ENCODE measurements at places on chromosomes 4 and X. TPM values are rescaled to one million over a fixed set of nuclear protein-coding genes. Genes with fewer than 3 reads are reported as not detected.

DNA sequence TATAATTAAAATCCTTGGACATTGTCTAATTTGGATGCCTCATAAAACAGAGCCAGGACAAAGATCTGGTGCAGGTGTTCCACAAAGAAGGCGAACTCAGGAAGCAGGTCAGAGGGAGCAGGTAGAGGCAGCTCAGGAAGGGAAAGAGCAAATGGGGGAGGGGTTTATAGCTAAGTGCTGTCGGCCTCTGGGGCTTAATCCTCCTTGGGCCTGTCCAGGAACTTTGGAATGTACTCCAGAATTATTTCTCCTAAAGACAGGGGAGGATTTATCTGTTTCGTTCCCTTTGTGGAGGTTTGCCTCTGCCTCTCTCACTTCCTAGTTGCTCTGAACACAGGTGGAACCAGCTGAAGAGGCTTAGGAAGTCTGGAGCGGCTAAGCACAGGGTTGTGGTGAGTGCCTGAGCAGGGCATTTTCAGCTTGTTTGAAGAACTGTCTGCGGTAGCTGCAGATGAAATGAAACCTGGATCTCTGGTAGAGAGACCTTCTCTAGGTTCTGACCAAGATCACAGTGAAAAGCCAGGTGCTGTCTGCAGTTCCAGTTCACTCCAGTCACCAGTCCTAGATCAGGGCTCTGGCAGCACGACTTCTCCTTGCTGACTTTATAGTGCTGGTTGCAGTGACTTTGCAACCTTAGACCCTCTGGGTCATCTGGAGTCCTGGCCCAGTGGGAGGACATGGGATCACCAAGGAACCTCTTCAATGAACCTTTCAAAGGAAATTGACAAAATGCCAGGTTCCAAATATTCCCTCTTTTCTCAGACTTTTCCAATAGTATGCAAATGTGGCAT, 519.2 kb downstream of the PCDH10 start:
- no peaks in the 10 kb centered on the region for H3K36me3 ChIP-seq
- H3K4me3 ChIP-seq, result no peak overlapping the region
- no peak overlapping the region for H3K27ac ChIP-seq
- DNase-seq, result no peak
- H3K4me1 ChIP-seq, result no peaks in the 10 kb centered on the region
- no peaks in the 10 kb centered on the region for H3K27me3 ChIP-seq

Gene ARSH
- total RNA-seq, result not detected

GRCh38 chrX:39613482-39613995, 484.2 kb downstream of the BCOR start:
- H3K27me3 ChIP-seq, result no peaks in the 10 kb centered on the region
- H3K36me3 ChIP-seq, result no peaks in the 10 kb centered on the region
- peak; percentile 35 for DNase-seq

DNA sequence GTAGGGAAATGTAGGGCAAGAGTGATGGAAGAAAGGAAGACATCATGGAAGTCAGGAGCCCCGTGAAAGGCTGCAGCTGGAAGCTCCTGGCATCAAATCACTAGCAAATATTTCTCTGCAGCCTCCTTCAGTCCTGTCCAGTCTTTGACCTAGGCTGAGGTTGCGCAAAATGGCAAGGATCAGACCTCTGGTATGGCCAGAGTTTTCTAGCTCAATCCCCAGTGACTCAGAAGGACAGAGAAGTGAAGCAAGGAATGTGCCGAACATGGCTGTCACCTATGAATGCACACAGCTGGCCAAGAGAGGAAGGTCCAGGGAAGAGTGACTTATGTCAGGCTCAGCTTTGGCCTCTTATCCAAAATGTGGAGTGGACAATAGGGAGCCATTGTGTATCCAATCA, 71.1 kb upstream of the PHOX2B start:
- peaks cover 8% of the 10 kb centered on the region for H3K27me3 ChIP-seq
- DNase-seq, result no peak
- H3K4me1 ChIP-seq, result no peaks in the 10 kb centered on the region
- no peak overlapping the region for H3K4me3 ChIP-seq
- H3K27ac ChIP-seq, result no peak overlapping the region

Gene TXK
- total RNA-seq, result 16.5 TPM

DNA sequence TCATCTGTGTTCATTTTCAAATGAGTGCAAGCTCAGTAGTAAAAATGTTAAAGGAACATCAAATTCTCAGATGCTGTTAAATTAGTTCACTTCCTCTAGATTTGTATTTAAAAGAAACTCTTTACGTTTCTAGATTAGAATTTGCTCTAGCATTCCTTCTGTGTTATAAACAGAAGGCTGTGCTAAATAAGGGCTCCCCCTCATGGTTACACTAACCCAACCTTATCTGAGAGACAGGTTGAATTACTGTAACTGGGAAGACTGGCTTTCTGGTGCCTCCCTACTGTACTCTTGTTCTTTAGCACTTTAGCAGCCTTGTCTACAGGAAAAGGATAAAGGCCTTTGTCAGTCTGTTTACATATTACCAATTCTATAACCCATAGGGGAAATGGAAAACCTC, 56.8 kb downstream of the RXFP1 start:
- no peak overlapping the region for H3K27ac ChIP-seq
- H3K36me3 ChIP-seq, result no peaks in the 10 kb centered on the region
- DNase-seq, result no peak

Gene CENPVL3
- total RNA-seq, result not detected

DNA sequence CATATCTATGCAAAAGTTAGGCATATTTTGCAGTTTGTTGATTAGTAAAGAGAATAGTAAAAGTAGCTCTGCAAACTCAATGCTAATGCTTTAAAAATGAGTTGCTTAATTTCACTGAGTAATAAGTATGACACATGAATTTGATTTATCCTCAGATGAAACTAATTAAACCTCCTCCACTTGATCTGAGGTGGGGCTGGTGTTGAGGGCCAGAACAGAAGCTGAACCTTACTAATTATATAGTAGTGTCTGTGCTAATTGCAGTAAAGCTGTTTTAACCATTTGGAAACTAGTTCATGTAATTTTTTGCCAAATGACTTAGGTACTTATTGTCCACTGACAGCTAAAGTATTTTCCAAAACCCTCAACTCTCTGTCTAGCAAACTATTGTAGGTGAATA, 7.7 kb upstream of the PGAM4 start:
- no peak overlapping the region for H3K4me3 ChIP-seq
- no peaks in the 10 kb centered on the region for H3K4me1 ChIP-seq
- H3K36me3 ChIP-seq, result peaks cover 8% of the 10 kb centered on the region
- H3K27ac ChIP-seq, result no peak overlapping the region
- H3K27me3 ChIP-seq, result no peaks in the 10 kb centered on the region
- DNase-seq, result no peak

- no peak overlapping the region for H3K4me3 ChIP-seq
- H3K36me3 ChIP-seq, result peaks cover 25% of the 10 kb centered on the region
- H3K4me1 ChIP-seq, result peaks cover 33% of the 10 kb centered on the region
- DNase-seq, result no peak
- H3K27ac ChIP-seq, result no peak overlapping the region
Observed at GRCh38 chrX:136725441-136726104, 55.2 kb downstream of the ARHGEF6 start.

DNA sequence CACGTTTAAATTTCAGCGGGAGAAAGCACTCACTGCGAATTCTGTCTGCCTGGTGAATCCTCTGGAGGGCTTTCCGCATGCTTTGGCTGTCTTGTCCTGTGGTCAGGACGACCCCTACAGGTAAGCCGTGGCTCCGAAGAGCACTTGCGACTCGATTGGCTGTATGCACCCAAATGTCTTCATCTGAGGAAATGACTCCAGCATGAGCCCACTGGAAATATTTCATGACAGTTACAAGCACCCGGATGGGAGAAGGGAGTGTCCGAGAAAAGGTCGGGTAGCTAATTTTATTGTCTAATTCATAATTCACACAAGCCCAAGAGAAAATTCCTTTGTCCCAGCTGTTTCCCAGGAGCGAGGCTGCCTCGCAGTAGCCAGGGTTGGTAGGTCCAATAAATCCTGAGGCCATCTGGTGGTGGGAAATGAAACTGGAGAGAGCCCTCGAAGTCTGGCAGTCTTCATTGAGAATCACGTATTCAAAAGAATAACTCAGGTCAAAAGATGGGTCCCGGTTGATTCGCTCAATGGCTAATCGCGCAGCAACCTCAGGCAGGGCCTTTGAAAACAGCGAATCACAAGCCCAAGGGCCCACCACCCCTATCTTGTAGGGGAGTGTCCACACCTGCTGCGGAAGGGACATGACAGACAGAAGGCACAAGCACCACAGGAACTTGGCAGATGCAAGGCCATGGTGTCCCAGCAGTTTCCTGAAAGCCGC, 6.6 kb downstream of the GUCY2F start:
- H3K27ac ChIP-seq, result no peak overlapping the region
- peak; percentile 10 for DNase-seq
- H3K4me3 ChIP-seq, result no peak overlapping the region
- H3K27me3 ChIP-seq, result no peaks in the 10 kb centered on the region

DNA sequence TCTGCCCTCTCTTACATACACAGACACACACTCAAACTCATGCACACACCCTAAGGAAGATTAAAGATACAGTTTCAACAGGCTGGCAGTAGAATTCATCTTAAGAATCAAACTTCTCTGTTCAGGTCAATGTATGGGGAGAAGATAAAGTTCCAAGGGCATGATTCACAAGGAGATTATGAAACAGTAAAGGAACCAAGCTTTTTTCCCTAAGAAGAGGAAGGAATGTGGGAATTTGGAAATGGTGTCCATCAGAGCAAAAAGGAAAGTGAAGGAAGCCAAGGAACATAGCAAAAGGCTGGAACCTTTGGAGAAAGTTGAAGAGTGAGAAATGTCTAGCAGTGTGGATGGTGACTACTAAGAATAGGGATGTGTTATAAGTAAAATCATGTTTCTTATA, 191.0 kb upstream of the NPY2R start:
- H3K4me1 ChIP-seq, result no peaks in the 10 kb centered on the region
- no peak for DNase-seq
- H3K27me3 ChIP-seq, result peaks cover 2% of the 10 kb centered on the region
- no peak overlapping the region for H3K4me3 ChIP-seq
- H3K36me3 ChIP-seq, result no peaks in the 10 kb centered on the region

GRCh38 chr4:62260254-62260653, 1060.1 kb downstream of the ADGRL3 start:
- H3K36me3 ChIP-seq, result no peaks in the 10 kb centered on the region
- no peaks in the 10 kb centered on the region for H3K4me1 ChIP-seq
- DNase-seq, result no peak
- no peak overlapping the region for H3K4me3 ChIP-seq
- no peaks in the 10 kb centered on the region for H3K27me3 ChIP-seq
- no peak overlapping the region for H3K27ac ChIP-seq

Gene GYPA
- total RNA-seq, result not detected

Gene NAT8L
- total RNA-seq, result 0.19 TPM

DNA sequence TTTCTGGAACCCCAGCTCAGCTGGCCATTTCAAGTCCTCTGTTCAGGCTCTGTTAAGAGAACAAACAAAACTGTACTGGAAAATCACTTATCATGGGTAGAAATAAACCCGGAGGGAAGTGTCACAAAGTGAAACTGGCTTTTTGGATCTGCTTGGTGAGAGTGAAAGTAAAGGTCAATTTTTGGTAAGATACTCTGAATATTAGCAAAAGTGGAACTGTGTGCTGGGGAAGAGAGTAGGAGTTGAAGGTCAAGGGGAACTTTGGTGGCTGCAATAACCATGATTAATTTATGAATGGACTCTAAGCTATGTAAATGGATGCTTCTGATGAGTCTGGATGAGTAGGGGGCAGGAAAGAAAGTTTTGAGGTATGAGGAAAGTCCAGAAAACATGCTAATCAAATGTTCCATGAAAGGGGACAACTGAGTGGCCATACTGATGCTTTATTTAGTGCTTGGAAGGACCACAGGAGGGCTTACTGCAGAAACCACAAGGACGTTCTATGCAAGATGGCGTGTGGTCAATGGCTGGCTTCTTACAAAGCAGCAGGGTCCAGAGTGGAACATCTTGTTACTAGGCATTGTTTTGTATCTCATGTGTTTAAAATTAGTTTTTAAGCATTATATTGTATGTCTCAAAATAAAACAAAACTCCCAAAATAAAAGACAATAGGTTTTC, 36.8 kb upstream of the TNIP3 start:
- H3K27me3 ChIP-seq, result no peaks in the 10 kb centered on the region
- H3K27ac ChIP-seq, result peak overlapping the region; percentile 60
- no peak overlapping the region for H3K4me3 ChIP-seq
- DNase-seq, result no peak

GRCh38 chrX:121802881-121803412, 755.5 kb downstream of the GLUD2 start:
- no peaks in the 10 kb centered on the region for H3K36me3 ChIP-seq
- H3K4me3 ChIP-seq, result no peak overlapping the region
- no peak overlapping the region for H3K27ac ChIP-seq
- no peak for DNase-seq
- no peaks in the 10 kb centered on the region for H3K4me1 ChIP-seq
- no peaks in the 10 kb centered on the region for H3K27me3 ChIP-seq

GRCh38 chr4:137470806-137471205, 61.5 kb downstream of the PCDH18 start:
- no peak overlapping the region for H3K4me3 ChIP-seq
- H3K27me3 ChIP-seq, result no peaks in the 10 kb centered on the region
- no peaks in the 10 kb centered on the region for H3K4me1 ChIP-seq
- H3K36me3 ChIP-seq, result no peaks in the 10 kb centered on the region
- DNase-seq, result no peak
- no peak overlapping the region for H3K27ac ChIP-seq

DNA sequence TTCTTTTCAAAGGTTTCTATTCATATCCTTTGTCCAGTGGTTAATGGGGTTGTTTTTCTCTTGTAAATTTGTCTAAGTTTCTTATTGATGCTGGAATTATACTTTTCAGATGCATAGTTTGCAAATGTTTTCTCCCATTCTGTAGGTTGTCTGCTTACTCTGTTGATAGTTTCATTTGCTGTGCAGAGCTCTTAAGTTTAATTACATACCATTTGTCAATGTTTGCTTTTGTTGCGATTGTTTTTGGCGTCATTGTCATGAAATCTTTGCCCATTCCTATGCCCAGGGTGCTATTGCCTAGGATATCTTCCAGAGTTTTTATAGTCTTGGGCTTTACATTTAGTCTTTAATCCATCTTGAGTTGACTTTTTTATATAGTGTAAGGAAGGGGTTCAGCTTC, 21.2 kb upstream of the UGT8 start:
- H3K4me3 ChIP-seq, result no peak overlapping the region
- no peaks in the 10 kb centered on the region for H3K27me3 ChIP-seq
- H3K4me1 ChIP-seq, result no peaks in the 10 kb centered on the region
- H3K36me3 ChIP-seq, result no peaks in the 10 kb centered on the region
- no peak overlapping the region for H3K27ac ChIP-seq
- no peak for DNase-seq

DNA sequence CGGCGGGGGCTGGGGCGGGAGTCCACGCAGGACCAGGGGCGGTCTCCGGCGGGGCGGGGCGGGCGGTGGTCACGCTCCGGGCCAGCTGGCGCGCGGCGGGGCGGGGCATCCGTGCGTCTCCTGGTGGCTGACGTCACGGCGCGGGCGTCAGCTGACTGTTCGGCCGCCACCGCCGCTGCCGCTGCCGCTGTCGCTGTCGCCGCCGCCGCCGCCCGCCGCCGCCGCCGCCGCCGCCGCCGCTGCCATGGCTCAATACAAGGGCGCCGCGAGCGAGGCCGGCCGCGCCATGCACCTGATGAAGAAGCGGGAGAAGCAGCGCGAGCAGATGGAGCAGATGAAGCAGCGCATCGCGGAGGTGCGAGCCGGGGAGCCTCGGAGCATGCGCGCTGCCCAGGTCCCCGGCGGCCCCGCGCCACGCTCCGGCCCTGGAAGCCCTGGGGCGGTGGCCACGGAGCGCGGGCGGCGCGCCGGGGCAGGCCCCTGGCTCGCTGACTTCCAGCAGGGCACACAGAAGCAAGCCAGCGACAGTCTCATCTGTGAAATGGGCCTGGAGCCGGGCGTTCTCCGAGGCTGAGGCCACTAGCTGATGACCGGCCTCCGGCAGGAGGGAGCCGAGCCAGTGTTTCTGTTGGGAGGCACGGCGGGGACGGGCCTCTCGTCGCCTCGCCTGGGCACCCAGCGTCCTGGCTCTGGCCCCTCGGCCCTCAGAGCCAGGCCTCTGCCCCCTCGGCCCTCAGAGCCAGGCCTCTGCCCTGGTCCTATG, at the start of gene FAM50A:
FAM50A (plus strand) TSS at position 150 of the 763 bp plus-strand sequence; CDS start at position 245, 95 bp downstream.
- H3K36me3 ChIP-seq, result peaks cover 20% of the 10 kb centered on the region
- no peaks in the 10 kb centered on the region for H3K27me3 ChIP-seq
- DNase-seq, result peak; percentile 78
